ENCODE measurements at places on chromosomes 16 and 17. TPM values are rescaled to one million over a fixed set of nuclear protein-coding genes. Genes with fewer than 3 reads are reported as not detected.

GRCh38 chr17:6708357-6708961 is 4.7 kb downstream of the SLC13A5 start:
- DNase-seq, result no peak

Gene KREMEN2
- not detected for total RNA-seq

DNA sequence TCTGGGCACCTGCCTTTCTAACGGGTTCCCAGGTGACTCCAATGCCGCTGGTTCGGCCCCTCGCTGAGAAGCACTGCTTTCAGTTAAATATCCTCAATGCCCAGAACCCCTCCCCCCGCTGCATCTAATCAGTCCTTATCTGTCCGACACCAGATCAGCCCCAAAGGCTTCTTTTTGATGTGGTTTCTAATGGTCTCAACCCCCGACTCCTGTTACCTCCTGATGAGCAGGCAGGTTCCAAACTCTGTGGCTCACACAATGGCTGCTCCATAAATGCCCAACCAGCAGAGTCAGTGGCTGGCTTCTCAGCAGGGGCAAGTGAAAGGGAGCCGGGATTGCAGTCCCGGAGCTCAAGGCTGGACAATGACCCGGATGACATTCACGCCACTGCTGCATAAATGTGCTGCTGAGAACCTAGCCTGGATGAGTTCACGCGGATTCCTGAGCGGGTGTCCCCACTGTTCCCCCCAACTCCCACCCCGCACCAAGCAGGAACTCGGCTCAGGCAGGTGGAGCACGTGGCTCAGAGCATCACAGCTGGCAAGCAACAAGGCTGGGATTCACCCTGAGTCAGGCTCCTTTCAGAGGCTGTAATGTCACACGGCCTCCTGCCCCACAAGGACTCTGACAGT is 1.0 kb upstream of the SLC38A8 start:
- DNase-seq, result no peak

DNA sequence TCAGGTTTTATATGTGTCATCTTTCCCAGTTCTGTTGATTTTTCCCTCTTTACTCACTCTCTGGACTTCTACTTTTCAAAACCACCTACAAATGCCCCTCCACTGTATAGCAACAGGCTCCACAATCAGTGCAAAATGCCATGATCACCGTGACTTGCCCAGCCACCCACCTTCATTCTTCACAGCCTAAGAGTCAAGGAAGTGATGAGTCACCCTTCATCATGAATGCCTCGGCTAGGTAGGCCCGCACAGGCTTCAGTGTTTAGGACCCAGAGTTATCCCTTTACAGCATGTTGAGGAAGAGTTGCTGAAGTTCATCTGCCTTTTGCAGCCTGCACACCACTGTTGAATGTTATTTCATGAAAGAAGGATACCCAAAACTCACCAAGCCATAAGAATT is 158.6 kb downstream of the PMP22 start:
- DNase-seq, result no peak

Gene NUP93
- total RNA-seq, result 65.7 TPM

DNA sequence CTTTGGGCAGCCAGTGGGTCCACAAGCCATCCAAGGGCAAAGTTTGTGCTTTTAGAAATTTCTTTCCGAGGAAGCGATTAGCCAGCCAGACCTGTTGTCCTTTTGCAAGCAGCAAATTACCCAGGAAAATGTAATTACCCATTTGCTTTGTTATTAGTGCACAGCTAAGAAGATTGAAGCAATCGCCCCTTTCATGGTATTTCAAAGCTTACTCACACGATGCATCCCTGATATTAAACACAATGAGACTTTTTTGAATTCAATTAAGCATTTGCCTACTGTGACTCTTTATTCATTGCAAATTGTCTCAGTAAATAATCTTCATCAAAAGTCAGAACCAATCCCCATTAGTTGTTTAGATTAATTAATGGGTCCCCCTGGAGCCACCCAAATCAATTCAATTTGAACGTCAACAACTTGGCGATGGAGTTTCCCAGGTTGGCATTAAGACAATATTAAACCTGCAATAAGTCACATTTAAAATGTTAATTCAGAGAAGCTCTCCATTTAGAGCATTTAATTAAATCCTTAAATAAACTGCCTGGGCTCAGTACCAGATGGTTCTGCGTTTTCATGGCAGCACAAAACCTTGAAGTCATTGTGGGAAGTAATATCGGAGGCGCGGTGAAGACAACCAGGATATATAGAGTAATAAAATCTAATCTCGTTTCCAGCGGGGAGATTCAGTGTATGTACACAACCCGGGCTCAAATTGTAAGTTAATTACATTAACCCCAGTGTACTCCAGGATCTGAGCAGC is 366.2 kb upstream of the TNRC6C start:
- DNase-seq, result no peak

Gene NEUROD2
- not detected for total RNA-seq

GRCh38 chr16:85466304-85466700 is 146.8 kb upstream of the GSE1 start:
- no peak for DNase-seq

- no peak for DNase-seq
These were observed 1.4 kb downstream of the GPS1 start for GRCh38 chr17:82053130-82053529.

GRCh38 chr17:8284126-8284525 is 4.3 kb upstream of the RANGRF start:
- no peak for DNase-seq

Gene ARHGAP44
- total RNA-seq, result 4.6 TPM

DNA sequence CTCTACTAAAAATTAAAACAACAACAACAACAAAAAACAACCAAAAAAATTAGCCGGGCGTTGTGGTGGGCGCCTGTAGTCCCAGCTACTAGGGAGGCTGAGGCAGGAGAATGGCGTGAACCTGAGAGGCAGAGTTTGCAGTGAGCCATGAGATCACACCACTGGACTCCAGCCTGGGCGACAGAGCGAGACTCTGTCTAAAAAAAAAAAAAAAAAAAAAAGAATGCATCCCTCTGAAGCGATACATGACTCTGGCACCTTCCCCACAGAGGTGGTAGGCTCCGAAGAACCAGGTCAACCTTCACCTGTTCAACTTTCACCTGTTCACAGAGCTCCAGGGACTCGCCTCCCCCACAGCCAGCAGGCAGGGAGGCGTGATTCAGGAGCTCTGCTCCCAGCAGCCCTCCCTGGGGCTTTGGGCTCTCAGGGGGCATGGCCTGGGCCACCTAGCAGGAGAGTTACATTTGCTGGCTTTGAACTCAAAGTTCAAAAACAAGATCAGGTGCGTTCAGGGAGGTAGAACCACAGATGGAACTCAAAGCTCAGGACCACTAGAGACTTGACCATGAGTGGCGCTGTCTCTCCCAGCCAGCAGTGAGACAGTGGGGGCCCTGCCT is 5.6 kb downstream of the VAC14 start:
- DNase-seq, result no peak

Gene DPEP3
- total RNA-seq, result not detected

Gene LLGL1
- 20.9 TPM for total RNA-seq

DNA sequence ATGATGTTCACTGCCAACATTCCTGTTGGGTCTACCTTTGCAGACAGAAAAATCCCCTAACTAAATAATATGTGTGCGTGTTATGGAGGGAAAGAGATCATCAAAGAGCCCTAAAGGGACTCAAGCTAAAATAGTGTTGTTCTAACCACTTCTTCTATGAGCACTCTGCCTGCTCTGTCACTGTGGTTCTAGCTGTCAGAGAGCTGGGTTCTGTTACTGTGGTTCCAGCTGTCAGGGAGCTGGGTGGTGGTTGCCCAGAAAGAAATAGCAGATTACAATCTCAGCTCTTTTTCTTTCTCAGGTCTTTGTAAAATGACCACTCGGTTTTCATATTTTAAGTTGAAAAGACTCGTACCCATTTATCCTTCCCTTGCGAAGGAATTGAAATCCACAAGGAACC is 176.3 kb downstream of the HS3ST3A1 start:
- DNase-seq, result no peak

- no peak for DNase-seq
These were observed 10.1 kb upstream of the MRPL38 start for GRCh38 chr17:75914643-75915267.

Gene SDR42E2
- not detected for total RNA-seq

GRCh38 chr16:64478252-64478906 is 643.5 kb downstream of the CDH11 start:
- no peak for DNase-seq

Gene SPIRE2
- 1.1 TPM for total RNA-seq

Gene SLC12A3
- total RNA-seq, result not detected

Gene MT1M
- total RNA-seq, result 103 TPM

- DNase-seq, result no peak
These were observed 43.4 kb upstream of the CRHR1 start for GRCh38 chr17:45740553-45741330.

DNA sequence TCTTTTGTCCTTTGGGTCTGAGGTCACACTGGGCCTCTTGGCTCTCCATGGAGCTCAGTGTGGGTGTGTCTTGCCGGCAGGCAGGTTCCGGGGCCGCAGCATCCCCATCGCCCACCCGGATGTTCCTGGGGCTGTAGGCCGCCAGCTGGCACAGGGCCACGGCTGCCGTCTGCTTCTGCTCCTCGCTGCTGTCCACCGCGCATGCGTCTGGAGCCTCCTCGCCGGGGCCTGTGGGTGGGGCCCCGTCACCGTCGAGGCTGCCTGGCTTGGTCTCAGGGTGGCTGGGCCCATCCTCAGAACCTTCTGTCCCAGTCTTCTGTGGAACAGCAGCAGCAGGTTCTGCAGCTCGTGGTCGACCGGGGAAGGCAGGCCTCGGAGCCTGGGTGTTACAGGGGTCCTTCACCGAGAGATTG is 9.6 kb downstream of the ZNF750 start:
- DNase-seq, result no peak

Gene CDH11
- total RNA-seq, result 99.2 TPM

DNA sequence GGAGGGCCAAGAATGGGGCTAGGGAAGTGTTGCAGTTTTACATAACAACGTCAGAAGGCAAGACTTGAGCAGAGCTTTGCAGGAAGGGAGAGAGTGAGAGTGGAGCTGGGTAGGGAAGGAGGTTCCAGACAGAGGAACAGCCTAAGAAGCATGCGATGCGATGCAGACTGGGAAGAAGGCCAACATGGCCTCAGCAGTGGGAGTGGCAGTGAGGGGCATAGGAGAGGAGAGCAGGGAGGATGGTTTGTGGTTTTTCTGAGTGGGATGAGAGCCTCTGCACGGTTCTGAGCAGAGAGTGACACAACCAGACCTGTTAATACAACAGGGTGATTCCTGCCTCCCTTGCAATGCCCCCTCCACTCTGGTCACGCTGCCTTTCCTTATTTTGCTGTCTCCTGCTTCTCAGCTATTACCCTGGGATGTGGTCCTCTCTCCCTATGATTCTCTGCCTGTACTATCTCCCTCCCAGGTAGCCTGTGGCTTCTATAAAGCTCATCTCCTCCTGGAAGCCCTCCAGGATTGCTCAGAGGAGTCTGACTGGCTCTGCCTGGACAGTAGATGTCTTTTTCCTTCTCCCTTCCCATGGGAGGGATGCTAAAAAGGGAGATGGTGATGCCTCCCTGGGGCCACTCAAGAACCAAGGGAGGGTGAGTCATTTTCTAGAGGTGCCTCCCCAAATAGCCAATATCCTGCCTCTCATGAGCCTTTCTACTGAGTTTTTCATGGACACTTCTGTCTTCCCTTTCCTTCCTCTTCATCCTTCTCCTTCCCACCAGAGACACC is 38.7 kb upstream of the NGFR start:
- no peak for DNase-seq

Gene LITAFD
- not detected for total RNA-seq

Gene FLYWCH2
- 76.8 TPM for total RNA-seq

DNA sequence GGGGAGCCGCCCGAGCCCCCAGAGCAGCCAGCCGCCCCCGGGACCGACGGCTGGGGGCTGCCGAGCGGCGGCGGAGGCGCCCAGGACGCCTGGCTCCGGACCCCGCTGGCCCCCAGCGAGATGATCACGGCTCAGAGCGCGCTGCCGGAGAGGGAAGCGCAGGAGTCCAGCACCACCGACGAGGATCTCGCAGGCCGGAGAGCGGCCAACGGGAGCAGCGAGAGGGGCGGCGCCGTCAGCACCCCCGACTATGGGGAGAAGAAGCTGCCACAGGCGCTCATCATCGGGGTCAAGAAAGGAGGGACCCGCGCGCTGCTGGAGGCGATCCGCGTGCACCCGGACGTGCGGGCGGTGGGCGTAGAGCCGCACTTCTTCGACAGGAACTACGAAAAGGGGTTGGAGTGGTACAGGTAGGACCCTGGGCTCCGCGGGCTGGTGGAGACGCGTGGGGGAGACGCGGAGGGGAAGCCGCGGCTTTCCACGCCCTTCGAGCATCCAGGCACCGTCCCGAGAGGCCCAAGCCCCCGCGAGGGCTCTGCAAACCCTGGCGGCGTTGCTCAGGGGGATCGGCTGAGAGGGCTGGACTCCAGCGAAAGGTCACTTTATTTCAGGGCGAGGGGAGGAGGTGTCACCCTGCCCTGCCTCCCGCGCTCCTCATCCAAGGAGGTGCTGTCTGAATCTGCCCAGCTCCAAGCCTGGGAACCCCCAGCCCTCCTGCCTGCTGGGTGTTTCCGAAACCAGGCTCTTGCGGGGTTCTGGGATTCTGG is 1.2 kb downstream of the HS3ST4 start:
- DNase-seq, result no peak

- DNase-seq, result no peak
These were observed 251.4 kb downstream of the HS3ST3B1 start for GRCh38 chr17:14552306-14552705.

DNA sequence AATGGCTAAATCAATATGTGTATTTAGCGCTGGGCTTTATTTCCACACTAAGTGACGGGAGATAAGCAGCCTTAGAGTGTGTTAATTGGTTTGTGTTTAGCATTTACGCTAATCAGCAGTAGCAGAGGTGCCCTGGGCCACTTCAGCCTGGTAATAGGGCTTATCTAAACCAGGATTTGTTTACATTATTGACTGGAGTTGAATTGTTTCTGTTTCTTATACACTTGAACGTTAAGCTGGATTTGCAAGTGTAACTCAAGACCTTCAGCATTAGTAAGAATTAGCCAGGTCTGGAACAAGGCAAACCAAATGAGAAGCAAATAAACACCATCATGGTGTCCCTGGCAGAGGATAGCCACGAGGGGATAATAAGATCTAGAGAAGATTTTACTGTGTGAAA is 313.6 kb downstream of the HS3ST4 start:
- DNase-seq, result no peak

Gene CCDC144A
- total RNA-seq, result 5.4 TPM

DNA sequence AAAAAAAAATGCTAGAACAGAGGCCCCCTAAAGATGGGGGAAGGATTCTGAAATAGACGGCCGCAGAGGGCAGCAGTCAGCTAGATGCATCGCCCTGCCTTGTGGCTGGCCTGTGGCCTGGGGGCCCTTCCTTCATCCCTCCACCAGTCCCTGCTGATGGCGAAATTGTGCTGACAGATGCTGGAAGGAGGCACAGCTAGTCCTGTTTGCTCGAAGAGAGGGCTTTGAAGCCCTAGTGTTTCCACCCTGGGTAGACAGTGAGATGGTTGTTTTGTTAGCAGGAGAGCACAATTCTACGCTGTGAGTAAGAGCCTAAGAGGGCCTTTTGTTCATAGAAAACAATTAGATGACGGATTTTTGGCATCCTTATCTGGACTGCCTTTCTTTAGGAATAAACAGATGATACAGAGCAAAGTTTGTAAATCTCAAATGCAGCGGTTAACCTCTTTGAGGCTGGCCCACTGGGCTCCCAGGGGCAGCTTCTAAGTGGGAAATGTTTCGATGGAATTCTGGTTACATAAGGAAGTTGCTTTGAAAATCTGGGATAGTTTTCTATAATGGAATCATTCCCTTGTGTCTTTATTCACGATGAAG is 23.0 kb downstream of the VPS35L start:
- DNase-seq, result no peak

Gene SLC13A2
- total RNA-seq, result not detected

Gene CMTR2
- 31.4 TPM for total RNA-seq

GRCh38 chr17:64348666-64349065 is 42.0 kb downstream of the PECAM1 start:
- DNase-seq, result no peak

Data from tibial nerve (tissue), 4 donors.